ENCODE measurements at places on chromosomes 4 and X.

- DNase-seq: no peak
These were observed 144.3 kb downstream of the RTL3 start for GRCh38 chrX:78514852-78515251.

- no peak for DNase-seq
These were observed 153.7 kb downstream of the APBB2 start for GRCh38 chr4:41060352-41061334.

DNA sequence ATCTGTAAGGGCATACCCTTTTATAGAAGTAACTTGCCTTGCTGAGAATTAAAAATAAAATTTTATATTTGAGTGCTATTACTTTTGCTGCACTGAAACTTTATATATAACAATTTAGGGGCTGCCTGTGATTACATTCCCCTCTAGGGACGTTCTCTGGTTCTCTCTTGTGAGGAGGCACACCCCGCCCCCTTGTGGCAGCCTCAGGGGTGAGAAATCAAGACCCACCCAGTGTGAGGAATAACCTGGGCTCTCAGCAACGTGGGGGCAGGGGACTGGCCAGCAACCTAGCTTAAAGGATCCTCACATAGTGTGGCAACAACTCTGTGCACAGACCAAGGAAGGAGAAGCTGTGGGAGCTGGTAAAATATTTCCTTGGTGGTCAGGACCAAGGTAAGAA lies 43.7 kb downstream of the MAGEA9 start:
- no peak for DNase-seq

DNA sequence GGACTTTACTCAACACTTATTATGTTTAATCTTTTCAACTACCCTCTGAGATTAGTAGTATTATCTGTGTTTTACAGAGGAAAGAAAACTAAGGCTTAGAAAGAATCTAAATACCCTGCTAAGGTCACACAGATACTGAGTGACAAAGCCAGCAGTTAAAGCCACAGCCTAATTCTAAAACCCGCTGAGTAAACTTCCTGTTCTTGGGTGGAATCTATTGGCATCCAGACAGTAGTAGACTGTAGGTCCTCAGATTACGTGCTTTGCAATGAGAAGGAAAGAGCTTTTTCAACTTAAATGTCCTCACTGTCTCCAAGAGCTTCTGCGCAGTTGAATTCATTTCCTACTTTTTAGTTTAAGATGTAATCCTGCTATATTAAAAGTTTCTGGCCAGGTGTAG lies 126.0 kb downstream of the TENM3 start:
- DNase-seq: no peak

DNA sequence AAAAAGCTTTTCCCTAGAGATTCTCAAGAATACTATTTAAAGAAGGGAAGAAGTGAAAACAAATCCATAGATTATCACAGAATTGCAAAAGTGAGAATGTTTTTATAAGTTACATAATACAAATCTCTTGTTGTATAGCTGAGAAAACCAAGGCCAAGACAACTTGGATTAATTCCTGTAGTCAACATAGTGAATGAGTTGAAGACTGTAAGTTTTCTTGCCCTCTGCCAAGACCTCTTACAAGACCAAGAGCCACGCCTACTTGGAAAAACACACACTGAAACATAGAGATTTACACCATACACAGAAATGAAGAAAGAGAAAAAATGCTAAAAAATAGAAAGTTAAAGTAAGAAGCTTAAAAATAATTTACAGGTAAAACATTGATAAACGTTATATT lies 2024.0 kb downstream of the PCDH7 start:
- no peak for DNase-seq

GRCh38 chr4:93502991-93503390 lies 325.6 kb upstream of the ATOH1 start:
- no peak for DNase-seq

DNA sequence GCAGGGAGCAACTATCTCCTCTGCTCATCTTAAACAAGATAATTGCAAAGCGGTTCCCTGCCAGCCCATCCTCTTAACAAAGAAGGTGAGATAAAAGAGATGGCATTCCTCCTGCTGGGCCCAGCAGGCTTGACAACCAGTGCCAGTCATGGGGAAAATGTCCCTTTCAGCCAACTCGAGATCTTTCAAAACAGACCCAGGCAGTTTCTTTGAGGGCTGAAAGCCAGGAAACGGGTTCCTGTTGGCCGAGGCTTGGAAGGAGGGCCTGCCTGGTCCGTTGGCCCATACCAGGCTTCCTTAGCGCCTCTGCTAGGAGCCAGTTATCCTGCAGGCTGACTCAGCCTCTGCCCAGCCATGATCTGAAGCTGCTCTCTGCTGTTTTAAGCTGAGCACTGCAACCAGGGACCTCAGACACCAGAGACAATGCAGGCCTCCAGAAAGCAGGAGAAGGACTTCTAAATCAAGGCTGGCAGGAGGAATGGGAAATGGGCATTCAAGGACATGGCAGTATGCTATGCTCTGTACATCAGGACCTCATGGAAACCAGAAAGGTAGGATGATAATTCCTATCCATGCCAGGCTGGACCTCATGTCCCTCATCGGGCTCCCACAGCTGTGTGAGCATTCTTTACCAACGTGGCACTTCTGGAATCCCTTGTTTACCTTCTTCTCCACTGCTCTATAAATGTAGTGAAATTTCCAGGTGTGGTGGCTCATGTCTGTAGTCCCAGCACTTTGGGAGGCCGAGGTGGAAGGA lies 42.4 kb upstream of the SLC2A9 start:
- peak; percentile 65 for DNase-seq

DNA sequence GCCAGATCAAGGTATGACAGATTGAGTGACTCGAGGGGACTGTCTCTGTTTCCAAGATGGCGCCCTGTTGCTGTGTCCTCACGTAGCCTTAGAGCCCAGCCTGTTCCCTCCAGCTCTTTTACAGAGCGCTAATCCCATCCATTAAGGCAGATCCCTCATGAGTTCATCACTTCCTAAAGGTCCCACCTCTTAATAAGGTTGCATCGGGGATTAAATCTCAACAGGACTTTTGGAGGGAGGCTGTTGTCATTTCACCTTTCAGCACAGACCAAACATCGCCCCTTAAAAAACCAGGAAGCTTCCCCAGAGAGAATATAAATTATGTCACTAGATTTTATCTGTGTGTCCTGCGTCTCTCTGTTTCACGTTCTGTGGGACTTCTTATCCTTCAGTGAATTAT lies 32.6 kb upstream of the DHRSX start:
- no peak for DNase-seq

DNA sequence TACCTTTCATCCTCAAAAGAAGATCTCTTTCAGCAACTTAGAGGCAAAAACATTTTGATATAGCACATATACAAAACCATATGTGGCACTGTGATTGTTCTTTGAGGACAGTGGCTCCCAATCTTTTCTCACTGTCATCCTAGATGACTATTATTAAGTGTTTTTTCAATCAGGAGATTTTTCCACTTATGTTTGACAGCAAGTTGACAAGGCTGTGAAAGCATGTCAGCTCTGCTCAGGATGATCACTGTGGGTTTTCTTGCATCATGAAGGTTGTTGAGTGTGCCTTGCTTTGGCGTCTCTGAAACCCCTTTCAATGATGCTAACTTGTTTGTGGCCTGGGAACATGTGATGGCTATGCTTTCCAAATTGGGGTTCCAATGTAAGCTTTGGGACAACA lies 20.2 kb upstream of the NSUN7 start:
- DNase-seq: no peak

DNA sequence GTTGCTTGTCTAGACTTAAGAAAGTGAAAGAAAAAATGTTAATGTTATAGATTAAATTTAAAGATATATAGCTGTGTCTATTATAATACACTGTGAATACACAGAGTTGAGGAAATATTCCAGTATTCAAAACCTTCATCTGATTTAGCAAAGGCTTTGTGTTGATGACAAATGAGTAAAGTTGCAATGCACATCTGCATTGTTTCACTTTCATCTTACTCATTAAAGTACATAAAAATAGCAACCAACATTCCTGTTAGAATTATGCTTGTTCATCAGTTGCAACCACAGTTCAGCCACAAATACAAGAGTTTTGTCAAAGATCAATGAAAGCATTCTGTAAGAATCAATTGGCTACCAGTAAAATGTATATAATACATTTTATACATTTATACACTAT lies 346.4 kb upstream of the SLC7A11 start:
- no peak for DNase-seq

Data from NCI-H226 (cell line).